ENCODE measurements at places on chromosomes 3 and 15.

DNA sequence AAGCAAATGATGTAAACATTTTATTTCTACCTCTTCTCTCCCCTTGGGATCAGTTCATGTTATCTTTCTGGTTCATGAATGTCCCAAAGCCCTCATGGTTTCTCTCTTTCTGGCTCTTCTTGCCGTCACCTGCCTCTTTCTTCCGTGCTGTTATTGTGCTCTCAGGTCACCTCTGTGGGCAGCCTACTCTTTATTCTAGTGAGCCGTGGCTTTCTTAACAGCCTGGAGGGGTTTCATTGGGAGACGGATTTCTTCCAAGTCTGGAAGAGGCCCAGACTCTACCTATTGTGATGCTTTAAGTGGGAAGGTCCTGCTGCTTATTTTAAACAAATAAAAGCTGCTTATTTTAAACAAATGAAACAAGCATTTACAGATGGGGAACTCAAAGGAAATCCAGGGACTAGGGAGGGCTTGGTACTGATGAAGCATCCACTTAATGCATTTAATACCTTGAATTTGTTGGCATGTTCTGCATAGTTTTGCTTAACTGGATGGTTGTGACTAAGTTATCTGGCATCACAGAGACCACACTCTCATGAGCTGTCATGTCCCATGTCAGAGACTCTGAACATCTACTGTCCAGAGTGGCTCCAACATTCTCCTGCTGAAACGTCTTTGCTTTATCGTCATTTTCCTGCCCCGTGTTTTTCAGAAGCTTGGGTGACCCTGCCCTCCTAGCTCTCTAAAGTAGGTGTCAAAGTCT, 443.3 kb downstream of the GABRG3 start:
- DNase-seq, result no peak

GRCh38 chr3:144294659-144295538, 323.3 kb downstream of the DIPK2A start:
- no peak for DNase-seq

DNA sequence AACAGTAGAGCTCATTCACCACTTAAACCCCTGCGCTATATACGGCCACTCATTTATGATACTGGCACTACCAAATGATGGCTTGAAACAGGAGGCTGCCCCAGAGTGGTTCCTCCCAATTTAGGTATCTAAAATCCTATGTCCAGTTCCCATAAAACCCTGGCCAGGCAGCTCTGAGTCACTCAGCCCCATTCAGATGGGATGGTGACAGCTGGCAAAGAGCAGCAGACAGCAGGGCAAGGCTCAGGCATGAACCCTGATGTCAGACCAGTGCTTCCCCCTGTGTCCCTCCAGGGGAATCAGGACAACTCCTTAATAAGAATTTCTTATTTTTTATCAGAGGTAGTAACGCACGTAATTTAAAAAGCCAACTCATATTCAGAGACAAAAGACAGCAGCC, 77.2 kb upstream of the RNU6-1 start:
- DNase-seq, result no peak

DNA sequence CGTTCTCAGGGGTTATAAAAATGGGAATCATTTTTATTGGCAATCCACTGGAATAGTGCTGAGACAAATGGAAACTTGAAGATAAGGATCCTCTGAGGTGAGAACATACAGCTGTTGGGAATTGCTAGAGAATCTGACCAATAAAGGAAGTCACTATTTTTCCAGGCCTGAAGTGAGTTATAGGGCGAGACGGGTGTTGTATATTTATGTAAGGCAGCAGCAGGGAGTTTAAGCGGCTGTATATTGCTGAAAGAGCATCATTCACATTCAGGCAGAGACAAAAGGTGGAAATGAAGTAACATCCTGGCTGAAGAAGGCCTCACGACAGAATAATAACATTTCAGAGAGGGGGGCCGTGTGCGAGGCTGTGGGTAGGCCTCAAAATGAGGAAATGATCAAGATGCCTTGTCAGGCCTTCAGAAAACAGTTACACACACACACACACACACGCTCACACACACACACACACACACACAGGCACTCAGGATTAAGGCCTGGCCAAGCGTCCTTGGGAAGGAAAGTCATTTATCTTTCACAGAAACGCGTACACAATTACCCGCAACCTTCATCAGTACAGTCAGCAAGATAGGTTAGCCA, 964.9 kb upstream of the NR2F2 start:
- DNase-seq, result no peak

- DNase-seq, result no peak
Observed at GRCh38 chr3:193301433-193301832, 60.4 kb downstream of the PLAAT1 start.

- no peak for DNase-seq
Observed at GRCh38 chr15:68776477-68777270, 44.0 kb downstream of the ANP32A start.

- no peak for DNase-seq
Observed at GRCh38 chr3:129429602-129430001, 1.2 kb upstream of the EFCAB12 start.

GRCh38 chr15:41690636-41691035, 30.4 kb downstream of the MGA start:
- DNase-seq, result no peak

DNA sequence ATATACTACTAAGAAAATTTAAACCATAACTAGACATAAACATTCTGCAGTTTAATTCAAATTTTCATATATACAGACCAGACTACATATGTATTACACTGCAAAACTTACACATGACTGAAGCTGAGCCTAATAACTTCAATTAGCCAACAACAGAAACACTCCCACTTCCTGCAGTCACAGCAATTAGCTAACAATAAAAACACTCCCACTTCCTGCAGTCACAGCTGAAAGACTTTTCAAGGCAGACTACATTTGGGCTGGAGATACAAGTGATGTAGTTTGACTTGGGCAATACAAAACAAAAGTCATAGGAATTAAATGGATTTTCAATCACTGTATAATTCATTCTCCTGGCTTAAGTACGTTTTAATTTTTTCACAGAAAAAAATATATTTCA, 10.3 kb downstream of the TM2D3 start:
- DNase-seq, result no peak

GRCh38 chr3:54122324-54123002, at the start of gene CACNA2D3:
Gene CACNA2D3 (plus strand): TSS chr3:54122552.
- no peak for DNase-seq

DNA sequence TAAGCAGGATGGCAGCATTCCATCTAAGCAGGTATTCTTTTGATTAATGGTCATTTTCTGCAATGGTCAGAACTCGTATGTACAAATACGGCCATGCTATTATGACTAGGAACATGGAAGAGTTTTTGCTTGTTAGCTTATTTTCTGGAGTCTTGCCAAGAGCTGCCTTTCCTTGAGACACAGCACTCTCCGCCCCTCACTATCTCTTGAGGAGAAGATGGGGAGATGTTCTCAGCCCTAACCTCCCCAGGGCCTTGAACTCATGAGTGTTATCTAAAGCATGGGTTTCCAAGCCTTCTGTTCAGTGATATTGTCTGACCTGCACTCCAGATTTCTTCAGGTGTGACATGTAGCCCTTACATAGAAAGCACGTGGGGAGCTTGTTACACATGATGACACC, 65.9 kb upstream of the ACTC1 start:
- no peak for DNase-seq

DNA sequence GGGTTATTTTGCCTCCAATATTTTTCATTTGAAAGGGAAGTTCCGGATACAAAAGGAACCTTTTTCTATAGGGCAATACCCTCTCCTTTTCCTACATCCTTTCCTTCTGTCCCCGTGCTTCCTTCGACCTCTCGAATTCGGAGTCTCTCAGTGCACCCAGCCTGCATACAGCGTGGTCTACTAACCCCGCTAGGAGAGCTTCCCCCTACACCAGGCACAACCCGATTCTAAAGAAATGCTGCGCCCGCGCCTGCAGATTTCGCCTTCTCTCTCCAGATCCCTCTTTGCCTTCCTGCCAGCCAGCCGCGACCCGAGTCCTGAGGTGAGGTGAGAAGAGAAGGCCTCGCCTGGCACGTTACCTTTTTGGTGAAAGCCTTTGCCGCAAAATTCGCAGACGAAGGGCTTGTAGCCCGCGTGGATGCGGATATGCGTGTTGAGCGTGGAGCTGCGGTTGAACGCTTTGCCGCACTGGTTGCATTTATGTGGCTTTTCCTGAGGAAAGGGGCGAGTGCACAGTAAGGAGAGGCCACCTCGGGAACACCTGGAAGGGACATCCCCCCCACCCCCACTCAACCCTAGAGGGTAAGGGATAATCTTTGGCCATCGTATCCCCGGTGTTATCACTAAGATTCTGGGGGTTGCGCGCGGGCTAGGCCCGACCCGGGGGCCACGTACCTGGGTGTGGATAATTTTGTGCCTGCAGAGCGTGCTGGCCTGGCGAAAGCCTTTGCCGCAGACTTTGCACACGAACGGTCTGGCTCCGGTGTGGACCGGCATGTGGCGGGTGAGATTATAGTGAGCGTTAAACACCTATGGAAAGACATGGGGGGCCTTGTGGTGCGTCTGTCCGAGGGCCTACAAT, 2.3 kb downstream of the FEZF2 start:
- DNase-seq, result no peak

DNA sequence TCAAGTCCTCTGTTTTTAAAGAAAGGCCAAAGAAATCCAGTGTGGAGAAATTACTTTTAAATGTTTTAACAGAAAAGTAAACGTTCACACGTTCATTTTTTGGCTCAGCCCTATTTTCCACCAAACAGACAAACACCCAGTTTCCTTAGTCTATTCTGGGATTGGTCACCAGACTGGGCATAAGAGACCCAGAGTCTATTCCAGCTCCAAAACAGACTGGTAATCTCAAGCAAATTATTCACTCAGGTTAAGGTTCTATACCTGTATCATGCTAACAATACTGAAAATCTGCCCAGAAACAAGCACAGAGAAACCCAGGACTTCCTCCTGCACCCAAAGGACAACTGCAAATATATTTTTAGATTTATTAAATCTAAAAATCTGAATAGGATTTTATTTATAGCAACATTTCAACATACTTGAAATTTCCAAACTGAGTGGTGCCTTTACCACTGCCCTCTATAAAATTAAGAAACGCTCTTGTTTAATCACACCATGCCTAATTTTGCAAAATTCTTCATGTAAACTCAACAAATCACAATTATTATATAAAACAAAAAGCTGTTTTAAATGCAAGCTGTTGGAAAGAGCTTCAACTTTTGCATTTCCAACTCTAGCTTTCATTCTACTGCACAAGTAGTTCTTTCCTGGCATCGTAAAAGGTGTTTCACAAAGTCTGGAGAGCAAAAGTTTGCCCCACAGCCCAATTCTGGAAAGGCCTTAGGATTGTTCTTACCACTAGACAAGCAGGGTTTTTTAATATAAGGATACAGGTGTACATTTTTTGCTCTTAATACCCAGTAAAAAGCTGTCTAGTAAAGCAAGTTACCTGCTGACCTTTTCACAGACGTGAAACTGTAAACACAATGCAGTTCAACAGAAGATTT, 18.7 kb downstream of the ZNF148 start:
- DNase-seq, result no peak

DNA sequence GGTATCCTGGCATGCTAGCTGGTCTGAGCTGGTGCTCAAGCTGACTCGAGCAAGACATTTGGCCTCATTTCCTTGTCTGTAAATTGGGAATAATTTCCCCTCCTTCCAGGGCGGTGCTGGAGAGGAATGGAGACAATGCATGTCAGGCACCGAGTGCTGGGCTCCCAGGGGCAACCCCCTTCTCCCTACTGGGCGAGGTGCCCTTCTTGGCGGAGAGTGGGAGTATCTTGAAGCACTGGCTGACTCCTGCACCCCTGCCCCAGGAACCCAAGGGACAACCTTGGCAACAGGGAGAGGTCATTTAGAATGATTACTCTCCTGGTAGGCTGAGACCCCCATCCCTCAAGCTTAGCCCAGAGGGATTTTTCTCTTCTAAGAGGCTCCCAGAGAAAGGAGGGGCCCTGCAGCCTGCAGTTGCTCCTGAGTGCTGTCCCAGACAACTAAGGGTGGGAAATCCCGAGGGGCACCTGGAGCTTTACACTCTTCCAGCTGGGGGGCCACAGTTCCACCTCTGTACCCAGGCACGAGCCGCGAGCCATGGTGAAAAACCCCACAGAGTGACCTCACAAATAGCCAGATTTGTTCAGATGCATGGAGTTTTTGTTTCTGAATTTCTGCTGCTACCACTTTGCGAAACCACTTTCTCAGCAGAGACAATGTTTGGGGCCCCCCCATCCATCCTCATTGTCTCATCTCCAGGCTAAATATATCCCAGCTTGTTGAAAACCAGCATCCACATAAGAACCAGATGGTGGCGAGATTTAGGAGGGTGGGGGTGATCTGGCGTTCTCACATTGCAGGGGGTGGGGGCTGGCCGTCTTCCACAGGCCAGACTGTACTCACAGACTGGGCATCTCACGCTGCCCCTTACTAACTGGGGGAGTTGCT, 44.8 kb downstream of the ABTB1 start:
- no peak for DNase-seq

DNA sequence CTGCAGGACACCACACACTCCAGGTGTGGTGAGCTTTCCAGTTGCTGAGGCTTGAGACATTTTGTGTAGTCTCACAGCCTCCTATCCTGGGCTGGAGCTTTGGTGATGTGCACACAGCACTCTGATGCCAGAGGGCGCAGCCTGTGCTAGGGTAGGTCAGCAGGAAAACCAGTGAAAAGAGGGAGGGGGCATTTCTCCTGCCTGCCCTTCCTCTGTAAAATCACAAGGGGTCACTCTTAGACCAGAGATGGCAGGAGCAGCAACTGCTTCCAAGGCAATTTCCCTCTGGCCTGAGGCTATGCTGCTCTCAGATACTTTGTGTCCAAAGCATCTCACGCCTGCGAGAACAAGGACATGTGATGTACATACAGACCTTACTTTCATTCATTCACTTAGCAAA, 16.5 kb upstream of the MUSTN1 start:
- DNase-seq, result peak; percentile 33

DNA sequence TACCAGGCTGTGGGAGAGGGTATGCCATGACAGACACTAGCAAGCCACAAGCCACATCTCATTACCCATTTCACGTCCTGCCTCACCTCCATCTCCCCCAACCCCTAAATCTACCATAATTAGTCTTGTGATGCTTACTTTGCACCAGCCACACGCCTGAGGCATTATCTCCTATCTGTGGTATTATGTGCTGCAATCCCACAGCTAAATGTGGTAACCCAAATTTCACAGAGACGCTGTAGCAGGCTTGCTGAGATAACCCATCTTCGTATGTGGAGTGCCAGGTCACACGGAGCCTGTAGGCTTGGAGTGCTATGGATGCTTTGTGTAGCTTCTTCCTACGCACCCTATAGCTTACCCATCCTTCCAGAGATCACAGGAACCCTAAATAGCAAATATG, 256.7 kb upstream of the KCNH8 start:
- DNase-seq, result no peak

GRCh38 chr3:186143250-186143649, 34.4 kb upstream of the ETV5 start:
- no peak for DNase-seq

GRCh38 chr3:47527952-47528725, 14.6 kb upstream of the ELP6 start:
- no peak for DNase-seq

DNA sequence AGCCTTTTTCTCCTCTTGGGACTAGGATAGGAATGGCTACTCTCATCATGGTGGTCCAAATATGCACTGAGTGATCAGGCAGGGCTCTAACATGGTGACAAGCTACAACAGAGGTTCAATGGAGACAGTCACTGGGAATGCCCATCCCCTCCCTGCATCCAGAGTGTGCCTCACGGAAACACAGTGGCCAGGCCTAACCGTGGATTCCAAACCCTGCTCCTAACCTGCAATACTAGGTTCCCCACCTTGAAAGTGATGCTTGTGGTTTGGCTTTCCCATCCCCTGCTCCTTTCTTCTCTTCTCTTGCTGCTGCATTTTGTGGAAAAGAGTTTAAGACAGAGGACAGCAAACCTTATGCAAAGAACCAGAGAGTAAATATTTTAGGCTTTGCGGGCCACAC, 75.0 kb upstream of the ABHD17C start:
- DNase-seq, result no peak

GRCh38 chr3:133197619-133198018, 159.4 kb downstream of the TMEM108 start:
- no peak for DNase-seq
